Cerebellar nuclear complex (tissue), 1 donor: ENCODE measurements at places on chromosomes 16 and 17.
A peak's percentile ranks its signal among the peaks of the same experiment; 100 is the strongest.

GRCh38 chr17:42980766-42981397 lies 517 bp downstream of the RUNDC1 start:
- no peak for DNase-seq

DNA sequence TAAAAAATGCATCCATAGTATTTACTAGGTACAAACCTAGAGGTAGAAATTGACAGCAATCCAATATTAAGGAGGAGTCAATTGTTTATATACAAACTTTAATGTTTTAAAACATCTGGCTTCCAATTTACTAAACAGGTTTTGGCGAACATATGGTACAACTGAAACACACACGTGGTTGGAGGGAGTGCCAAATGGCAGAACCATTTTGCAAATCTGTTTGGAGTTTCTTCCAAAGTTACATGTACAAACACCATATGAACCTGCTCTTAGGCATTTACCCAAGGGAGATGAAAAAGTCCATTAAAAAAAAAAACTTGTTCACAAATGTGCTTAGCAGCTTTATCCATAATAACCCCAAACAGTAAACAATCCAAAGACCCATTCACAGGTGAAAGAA lies 159.8 kb upstream of the MYOCD start:
- no peak for DNase-seq

GRCh38 chr17:73278465-73279453 lies 17.1 kb upstream of the CPSF4L start:
- DNase-seq = peak; percentile 78

- no peak for DNase-seq
Observed at GRCh38 chr17:75896415-75897159, at the start of gene TRIM65. TSS of gene TRIM65 (minus strand) at chr17:75896951. CDS start at chr17:75896937, 14 bp downstream.

DNA sequence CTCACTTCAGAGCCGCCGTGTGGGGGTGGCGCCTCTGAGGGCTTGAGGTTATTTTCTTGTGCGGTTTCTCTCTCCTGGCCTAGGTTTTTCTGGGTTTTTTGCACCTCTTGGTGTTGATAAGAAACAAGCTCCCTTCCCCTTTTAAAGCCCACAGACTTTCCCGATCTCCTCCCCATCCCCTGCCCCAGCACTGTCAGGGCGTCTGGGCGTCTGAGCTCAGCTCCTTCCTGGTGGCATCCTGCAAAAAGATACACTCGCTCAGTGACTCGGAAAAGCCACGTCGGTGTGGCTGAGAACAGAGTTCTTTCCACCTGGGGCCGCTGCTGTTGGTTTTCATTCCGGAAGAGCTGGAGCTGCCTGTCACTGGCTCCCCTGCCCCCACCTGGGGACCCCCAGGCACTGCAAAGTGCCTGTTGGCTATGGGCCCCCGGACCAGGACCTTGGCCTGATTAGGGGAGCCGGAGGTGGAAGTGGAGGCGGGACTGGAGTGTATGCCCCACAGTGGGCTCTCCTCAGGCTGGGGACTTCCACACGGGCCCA lies 14.5 kb downstream of the BAIAP2 start:
- DNase-seq = no peak
